Stimulated activated CD4-positive, alpha-beta T cell treated with anti-CD3 and anti-CD28 coated beads, Interleukin-4, amount 100 ng/mL, for 4 hours (primary cell): ENCODE measurements at places on chromosomes 16 and 17.

DNA sequence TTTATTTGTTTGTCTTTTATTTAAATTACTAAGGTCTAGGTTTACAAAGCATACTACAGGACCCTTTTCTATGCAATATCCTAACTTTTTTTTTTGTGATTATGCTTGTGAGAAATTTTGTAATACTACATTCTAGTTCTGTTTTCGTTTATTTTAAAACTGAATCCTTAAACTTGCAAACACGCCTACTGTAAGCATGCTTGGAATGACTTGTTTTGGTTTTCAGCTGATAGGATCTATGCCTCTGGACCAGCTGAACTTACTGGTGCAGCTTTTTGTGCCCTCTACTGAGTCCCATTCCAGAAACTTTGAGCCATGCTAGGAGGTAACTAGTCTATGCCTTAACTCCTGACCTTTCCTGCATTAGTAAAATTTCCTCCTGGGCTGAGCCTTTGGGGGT, 6.0 kb downstream of the PDP2 start:
- no peak for DNase-seq

DNA sequence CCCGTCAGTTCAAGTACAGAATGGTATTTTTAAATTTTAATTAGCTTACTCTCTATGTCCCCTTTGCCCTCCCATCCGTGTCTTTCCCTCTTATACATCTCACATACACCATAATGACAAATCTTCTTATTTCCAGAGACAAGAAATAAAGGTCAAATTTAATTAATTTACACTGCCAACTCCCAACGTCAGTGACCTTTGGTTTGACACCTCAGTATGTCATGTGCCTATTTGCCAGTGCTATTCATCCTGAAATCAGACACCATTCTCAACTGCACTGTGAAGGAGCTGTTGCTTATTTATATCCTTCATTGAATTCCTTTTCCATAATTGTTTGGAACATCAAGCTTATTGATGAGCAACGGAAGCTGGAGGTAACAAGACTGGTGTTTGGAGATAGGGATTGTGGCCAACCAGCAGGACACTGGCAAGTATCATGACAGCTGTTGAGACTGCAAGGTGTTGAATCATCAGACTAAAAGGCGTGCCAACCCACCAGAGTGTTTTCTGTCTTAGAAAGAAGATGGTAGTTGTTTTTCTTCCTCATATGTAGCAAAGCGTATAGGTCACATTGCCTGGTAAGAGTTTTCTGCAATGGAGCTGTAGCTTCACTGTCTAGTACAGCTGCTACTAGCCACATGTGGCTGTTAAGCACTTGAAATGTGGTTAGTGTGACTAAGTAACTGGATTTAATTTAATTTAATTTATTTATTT, 12.5 kb downstream of the CALCOCO2 start:
- DNase-seq = no peak

DNA sequence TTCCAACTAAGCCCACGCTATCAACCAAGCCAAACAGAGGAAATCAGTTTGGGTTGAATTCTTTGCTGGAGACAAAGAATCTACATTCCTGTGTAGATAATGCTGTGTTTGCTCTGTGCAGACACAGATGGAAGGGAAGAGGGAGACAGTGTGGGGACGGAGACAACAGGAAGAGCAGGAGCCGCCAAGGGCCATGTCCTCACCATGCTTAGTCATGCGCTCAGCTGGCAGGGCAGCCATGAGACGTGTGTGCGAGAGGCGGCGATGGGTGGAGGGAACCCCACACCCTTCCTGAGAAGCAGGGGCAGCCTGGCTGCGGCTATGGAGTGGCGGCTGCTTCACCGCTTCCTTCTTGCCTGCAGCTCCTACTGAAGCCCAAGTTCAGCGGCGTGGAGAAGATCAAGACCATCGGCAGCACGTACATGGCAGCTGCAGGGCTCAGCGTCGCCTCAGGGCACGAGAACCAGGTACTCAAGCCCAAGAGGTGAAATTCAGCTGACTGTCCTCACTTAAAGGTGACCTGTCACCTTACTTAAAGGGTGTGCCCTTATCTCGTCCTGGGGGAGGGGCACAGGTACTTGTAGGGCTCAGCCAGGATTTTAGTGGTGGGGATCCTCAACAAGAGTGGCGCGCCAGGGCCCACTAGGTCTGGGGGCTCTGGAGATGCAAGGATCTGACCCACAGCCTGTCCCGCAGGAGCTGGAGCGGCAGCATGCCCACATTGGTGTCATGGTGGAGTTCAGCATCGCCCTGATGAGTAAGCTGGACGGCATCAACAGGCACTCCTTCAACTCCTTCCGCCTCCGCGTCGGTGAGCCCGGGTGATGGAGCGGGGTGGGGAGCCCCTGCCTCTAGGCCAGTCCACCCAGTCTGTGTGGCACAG, 47.5 kb downstream of the ADCY7 start:
- DNase-seq = peak; percentile 30

GRCh38 chr17:62732125-62732524, 76.0 kb downstream of the MARCHF10 start:
- DNase-seq = no peak

DNA sequence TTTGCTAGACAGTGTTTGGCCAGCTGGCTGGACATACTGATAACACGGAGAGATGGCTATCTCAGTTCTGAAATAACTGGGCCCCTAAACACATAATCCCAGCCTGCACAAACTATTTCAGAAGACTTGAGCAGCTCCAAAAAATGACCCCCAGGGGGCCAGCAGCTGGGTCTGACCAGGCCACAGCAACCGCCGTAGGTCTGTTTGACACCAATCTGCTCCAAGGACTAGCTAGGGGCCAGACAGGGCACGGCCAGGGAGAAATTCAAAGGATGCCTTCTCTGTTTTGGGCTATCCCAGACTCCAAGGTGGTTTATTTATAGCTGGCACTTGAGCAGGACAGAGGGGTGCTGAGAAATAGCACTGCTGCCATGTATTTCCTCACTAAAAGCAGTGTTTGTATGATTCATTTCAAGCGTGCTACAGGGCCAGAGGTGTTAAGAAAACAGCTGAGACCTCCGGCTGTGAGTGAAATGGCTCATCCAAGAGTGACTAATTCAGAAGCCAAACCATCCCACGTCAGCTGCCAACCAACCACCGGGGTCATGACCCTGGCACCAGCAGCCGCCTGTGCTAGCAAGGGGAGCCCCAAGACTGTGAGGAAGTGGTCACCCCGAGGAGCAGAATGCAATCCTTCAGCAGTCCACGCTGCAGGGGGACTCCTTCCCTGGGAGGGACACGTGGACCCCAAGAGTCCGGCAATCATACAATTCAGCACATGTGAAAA, 5.7 kb downstream of the GGA2 start:
- DNase-seq = peak; percentile 54
